NCI-H2081 treated with DMSO at 0.1 percent for 48 hours (cell line): ENCODE measurements at places on chromosomes 2 and 18.

- no peak for DNase-seq
Measured at GRCh38 chr18:13017247-13017875, 26.2 kb downstream of the CEP192 start.

- no peak for DNase-seq
Measured at GRCh38 chr2:76895469-76895868, 626.7 kb downstream of the LRRTM4 start.

GRCh38 chr2:241656190-241656741, 18.8 kb downstream of the ATG4B start:
- no peak for DNase-seq

GRCh38 chr2:140392824-140393223, 1612.6 kb upstream of the NXPH2 start:
- no peak for DNase-seq

DNA sequence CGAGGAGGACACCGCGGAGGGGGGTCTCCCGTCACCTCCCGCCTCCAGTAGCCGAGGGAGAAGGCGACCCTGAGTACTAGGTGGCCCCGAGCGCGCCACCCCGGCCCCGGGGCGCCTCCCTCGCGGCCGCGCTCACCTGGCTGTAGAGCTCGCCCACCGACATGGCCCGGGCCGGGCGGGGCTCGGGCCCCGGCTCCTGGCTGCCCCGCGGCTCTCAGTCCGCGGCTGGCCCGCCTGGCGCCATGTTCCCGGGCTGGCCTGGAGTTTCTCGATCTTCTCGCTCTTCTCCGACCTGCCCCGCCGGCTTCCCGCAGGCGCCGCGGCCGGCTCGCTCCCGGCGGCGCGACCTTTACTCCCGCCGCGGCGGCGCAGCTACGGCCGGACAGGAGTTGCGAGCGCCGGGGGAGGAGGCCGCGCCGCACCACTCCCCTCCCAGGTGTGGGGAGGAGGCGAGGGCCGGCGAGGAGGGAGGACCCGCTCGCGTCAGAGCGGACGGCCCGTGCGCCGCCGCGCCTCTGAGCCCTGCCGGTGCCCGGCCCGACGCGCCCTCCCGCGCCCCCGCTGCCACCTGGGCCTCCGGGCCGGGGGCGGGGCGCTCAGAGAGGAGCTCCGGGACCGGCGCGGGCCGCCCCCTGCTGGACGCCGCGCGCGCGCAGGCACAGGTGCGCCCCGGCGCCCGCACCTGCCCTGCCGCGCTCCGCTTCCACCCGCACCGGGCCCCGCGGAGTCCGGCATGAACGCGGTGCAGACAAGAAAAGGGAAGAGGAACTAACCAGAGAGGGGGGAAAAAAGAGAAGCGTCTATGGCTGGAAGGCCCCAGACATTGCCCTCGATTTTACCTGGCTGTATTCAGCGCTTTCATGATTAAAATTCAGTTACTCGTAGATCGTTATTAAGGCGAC, at the start of gene MYO5B:
Gene MYO5B (minus strand): TSS at position 517 of the 902 bp plus-strand sequence. CDS start 354 bp downstream, at position 163.
- DNase-seq = no peak

DNA sequence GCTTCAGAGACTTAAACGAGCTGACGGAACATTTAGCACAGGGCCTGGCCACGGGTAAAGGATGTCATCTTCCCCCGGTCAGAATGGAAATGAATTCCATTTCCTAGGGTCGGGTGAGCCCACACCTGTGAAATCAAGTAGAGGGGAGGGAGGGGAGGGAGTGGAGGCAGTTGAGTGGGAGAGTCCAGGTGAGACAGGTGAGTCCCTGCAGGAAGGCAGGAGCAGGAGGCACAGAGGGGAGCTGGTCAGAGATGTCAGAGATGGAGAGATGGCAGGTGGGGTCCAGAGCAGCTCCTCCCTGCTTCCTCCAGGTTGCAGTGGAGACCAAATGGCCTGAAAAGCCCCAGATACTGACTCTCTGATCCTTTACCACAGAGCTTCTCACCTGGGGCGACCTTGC, 55.2 kb downstream of the SH3BP4 start:
- DNase-seq = no peak

DNA sequence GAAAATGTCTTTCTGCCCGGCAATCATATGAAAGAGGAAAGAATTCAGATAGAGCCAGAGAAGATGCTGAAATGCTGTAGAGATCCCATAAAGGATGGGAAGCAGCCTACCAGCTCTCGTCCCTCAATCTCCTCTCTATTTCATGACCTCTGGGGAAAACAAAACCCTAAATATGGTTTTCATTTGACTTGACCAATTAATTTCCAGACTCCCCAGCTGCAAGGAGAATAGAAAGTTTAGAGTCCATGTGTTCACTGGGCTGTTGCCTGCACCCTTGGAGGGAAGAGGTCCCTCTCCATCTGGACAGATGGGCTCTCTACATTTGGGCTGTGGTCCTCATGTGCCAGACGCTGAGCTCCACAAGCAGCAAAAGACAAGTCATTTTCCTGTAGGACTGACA, 40.6 kb downstream of the CAPN13 start:
- no peak for DNase-seq

GRCh38 chr2:131400849-131401248, 36.9 kb upstream of the RAB6D start:
- DNase-seq = no peak
